ENCODE measurements at places on chromosomes 5 and 9. TPM values are rescaled to one million over a fixed set of nuclear protein-coding genes. Genes with fewer than 3 reads are reported as not detected.

DND1 gene
- 0.60 TPM for total RNA-seq

RUFY1 gene
- total RNA-seq = 58.6 TPM

SLC6A7 gene
- total RNA-seq = not detected

TMEM252 gene
- not detected for total RNA-seq

PCDHA9 gene
- 0.68 TPM for total RNA-seq

PCDHB15 gene
- total RNA-seq = 8.0 TPM

PCDHAC2 gene
- total RNA-seq = 13.8 TPM

TMC1 gene
- total RNA-seq = 0.21 TPM

- no peak overlapping the region for H3K4me3 ChIP-seq
- no peaks in the 10 kb centered on the region for H3K4me1 ChIP-seq
- no peak for DNase-seq
- H3K27ac ChIP-seq = no peak overlapping the region
- H3K27me3 ChIP-seq = peaks cover 2% of the 10 kb centered on the region
Observed at GRCh38 chr9:132985489-132985888, 7.0 kb downstream of the GFI1B start.

- peaks cover 11% of the 10 kb centered on the region for H3K4me1 ChIP-seq
- DNase-seq = peak; percentile 69
- no peak overlapping the region for H3K27ac ChIP-seq
- no peaks in the 10 kb centered on the region for H3K27me3 ChIP-seq
- peaks cover 26% of the 10 kb centered on the region for H3K36me3 ChIP-seq
Observed at GRCh38 chr9:2039294-2040180, 24.4 kb downstream of the SMARCA2 start.

DNA sequence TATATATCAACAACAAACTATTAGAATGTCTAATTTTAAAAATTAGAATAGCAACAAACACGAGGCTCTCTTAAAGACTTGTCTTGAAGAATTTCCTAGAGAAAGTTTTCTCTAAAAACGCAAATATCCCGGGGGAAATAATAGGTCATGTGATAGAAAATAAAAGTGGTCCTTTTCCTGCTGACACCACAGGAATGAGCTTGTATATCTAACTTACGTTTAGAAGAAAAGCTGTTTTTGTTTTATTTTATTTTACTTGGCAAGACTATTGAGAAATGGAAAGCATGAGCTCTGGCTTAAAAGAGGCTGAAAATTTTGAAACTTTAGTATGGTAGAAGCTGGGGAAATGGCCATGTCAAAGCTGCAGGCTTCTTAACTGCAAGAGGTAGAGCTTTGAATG is 465.0 kb downstream of the AGTPBP1 start:
- no peaks in the 10 kb centered on the region for H3K27me3 ChIP-seq
- no peak overlapping the region for H3K4me3 ChIP-seq
- H3K27ac ChIP-seq = no peak overlapping the region
- DNase-seq = peak; percentile 20
- H3K4me1 ChIP-seq = peaks cover 2% of the 10 kb centered on the region
- no peaks in the 10 kb centered on the region for H3K36me3 ChIP-seq

- H3K27me3 ChIP-seq = no peaks in the 10 kb centered on the region
- no peak overlapping the region for H3K27ac ChIP-seq
- H3K36me3 ChIP-seq = no peaks in the 10 kb centered on the region
- H3K4me1 ChIP-seq = no peaks in the 10 kb centered on the region
- no peak for DNase-seq
Observed at GRCh38 chr5:110544603-110545002, 181.9 kb downstream of the TMEM232 start.

GRCh38 chr9:121622387-121623203 is 28.8 kb upstream of the DAB2IP start:
- no peaks in the 10 kb centered on the region for H3K36me3 ChIP-seq
- no peak overlapping the region for H3K27ac ChIP-seq
- H3K4me3 ChIP-seq = no peak overlapping the region
- H3K4me1 ChIP-seq = no peaks in the 10 kb centered on the region
- H3K27me3 ChIP-seq = no peaks in the 10 kb centered on the region
- DNase-seq = no peak

DNA sequence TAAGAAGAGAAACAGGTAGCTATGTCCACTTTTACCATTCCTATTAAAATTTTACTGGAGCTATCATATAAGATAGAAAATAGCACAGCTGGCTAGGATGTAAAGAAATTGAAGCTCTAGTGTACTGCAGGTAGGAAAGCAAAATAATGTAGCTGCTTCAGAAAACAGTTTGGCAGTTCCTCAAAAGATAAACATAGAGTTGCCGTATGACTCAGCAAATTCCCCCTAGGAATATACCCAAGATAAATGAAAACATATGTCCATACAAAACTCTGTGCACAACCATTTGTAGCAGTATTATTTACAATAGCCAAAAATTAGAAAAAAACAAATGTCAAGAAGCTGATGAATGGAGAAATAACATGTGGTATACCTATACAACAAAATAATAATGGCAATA is 64.6 kb upstream of the SHISAL2B start:
- no peaks in the 10 kb centered on the region for H3K4me1 ChIP-seq
- DNase-seq = no peak
- H3K27ac ChIP-seq = no peak overlapping the region
- H3K27me3 ChIP-seq = no peaks in the 10 kb centered on the region
- H3K4me3 ChIP-seq = no peak overlapping the region
- no peaks in the 10 kb centered on the region for H3K36me3 ChIP-seq

DNA sequence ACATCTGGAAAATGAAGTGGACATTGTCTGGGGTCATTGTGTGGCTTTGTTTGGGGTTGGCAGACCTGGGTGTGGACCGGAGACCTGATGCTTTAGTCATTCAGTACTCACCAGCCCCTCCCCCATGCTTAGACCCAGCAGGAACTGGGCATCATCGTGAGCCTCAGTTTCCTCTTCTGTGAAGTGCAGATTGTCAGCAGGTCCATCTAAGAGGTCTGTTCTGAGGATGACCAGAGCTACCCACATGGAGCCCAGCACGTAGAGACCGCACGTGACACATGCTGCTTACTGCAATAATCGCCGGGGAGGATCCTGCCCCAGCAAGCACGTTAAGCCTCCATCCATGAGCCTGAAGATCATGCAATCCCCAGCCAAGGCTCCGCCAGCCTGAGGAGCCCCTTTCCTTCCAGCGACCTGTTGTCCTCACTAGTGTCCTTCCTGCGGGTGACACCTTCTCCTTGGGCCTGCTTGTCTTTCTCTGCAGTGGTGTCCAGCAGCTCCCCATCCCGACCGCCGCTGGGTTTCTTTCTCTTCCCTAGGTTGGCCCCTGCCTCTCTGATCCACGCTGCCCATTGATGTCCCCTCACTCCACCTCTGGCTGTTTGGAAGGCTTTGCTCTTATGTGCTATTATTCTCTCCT is 26.7 kb upstream of the IRX4 start:
- H3K36me3 ChIP-seq = no peaks in the 10 kb centered on the region
- no peaks in the 10 kb centered on the region for H3K27me3 ChIP-seq
- H3K4me1 ChIP-seq = no peaks in the 10 kb centered on the region

DNA sequence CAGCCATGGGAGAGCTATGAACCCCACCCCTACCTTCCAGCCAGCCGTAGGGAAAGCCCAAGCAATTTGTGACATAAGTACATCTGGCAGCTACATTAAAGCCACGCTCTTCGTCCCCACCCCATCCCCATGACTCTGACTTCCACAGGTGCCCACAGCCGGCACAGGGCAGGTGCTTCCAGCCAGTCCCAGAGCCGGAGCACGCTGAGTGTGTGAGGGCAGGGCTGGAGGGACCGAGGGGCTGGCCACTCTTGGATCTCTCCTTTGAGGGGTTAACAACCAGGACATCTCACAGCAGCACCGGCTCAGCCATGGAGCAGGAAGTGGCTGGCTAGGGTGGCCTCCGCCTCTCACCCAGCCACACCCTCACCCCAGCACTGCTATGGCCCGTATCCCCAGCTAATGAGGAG is 2.4 kb upstream of the FAM78A start:
- no peak overlapping the region for H3K4me3 ChIP-seq
- peaks cover 31% of the 10 kb centered on the region for H3K27me3 ChIP-seq
- H3K4me1 ChIP-seq = peaks cover 10% of the 10 kb centered on the region
- peak overlapping the region; percentile 45 for H3K27ac ChIP-seq
- H3K36me3 ChIP-seq = no peaks in the 10 kb centered on the region

- no peaks in the 10 kb centered on the region for H3K36me3 ChIP-seq
- H3K27ac ChIP-seq = no peak overlapping the region
- H3K4me3 ChIP-seq = no peak overlapping the region
Observed at GRCh38 chr9:91659529-91660495, 236.2 kb upstream of the NFIL3 start.

- no peak for DNase-seq
- no peaks in the 10 kb centered on the region for H3K36me3 ChIP-seq
- H3K27me3 ChIP-seq = no peaks in the 10 kb centered on the region
- H3K4me3 ChIP-seq = no peak overlapping the region
- H3K4me1 ChIP-seq = peaks cover 5% of the 10 kb centered on the region
Observed at GRCh38 chr5:56055287-56055686, 60.5 kb upstream of the IL6ST start.

DNA sequence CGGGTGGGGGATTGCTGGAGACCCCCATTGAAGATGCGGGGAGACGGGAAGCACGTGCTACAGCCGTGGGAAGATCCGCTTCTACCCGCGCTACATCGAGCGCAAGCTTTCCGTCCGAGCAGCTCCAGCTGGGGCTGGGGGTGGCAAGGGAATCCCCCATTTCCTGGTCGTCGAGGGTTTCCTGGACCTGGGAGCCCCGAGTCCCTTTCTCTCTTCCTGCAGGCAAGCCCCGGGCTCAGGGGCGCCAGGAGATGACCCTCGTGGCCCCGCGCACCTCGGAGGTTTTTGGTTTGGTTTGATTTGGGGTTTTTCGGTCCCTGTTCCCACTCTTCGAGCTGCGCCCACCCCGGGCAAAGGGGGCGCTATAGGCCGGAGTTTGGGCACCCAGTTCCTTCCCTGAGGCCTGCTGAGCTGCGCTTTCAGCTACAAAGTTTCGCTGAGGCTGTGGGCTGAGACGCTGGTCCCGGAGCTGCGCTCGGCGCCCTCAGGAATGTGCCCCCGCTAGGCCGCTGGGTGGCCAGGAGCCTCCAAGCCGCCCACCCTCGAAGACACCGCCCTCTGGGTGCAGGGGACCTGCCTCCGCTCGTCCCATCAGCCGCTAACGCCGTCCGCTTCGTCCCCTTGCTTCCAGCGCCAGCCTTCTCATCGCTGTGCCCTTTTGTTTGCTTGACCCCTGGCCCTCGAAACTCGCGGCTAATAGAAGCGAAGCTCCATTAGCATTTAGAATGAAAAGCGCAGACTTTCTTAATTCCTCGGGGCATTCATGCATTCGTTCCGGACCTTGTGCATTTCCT is 2.9 kb downstream of the NR4A3 start:
- H3K27ac ChIP-seq = no peak overlapping the region
- peak; percentile 66 for DNase-seq
- no peaks in the 10 kb centered on the region for H3K36me3 ChIP-seq
- H3K4me3 ChIP-seq = peak overlapping the region; percentile 14

GRCh38 chr5:143536364-143536763 is 132.9 kb upstream of the NR3C1 start:
- H3K27me3 ChIP-seq = no peaks in the 10 kb centered on the region
- no peaks in the 10 kb centered on the region for H3K4me1 ChIP-seq
- DNase-seq = no peak
- no peak overlapping the region for H3K4me3 ChIP-seq
- no peak overlapping the region for H3K27ac ChIP-seq

DNA sequence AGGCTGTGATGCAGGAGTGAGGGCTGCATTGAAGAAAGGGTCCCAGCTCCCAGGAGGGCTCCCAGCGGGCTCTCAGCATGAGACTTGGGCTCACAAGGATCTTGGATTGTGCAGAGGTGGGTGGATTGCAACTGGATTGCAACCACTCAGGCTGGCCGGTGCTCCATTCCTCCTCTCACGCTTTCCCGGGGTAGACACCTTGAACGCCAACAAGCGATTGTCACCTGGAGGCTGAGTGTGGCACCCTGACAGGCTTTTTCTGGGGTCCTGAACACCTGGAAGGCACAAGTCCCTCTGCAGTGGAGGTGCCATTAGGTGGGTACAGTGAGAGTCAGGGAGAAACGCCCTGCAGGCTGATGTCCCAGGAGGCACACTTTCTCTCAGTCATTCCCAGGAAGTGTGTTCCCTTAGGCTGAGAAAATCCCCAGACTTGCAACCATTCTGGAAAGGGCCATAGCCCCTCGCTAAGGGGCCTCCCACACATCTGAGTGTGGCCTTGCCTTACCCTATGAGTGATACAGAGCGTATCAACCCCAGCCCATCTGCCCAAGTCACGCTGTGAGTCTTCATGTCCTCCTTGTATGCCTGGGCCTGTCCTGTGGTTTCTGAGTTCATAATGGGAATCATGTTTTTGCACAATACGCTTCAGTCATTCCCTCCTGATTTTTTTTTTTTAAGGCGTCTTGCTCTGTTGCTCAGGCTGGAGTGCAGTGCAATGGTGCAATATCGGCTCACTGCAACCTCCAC is 488.1 kb downstream of the IRX1 start:
- H3K4me1 ChIP-seq = peaks cover 1% of the 10 kb centered on the region
- no peak overlapping the region for H3K4me3 ChIP-seq
- DNase-seq = no peak
- no peak overlapping the region for H3K27ac ChIP-seq
